ENCODE measurements at places on chromosomes 2 and 18. TPM values are rescaled to one million over a fixed set of nuclear protein-coding genes. Genes with fewer than 3 reads are reported as not detected.

- H3K4me1 ChIP-seq, result no peaks in the 10 kb centered on the region
- H3K27me3 ChIP-seq, result no peaks in the 10 kb centered on the region
- no peaks in the 10 kb centered on the region for H3K36me3 ChIP-seq
Observed at GRCh38 chr2:173773076-173773475, 192.1 kb downstream of the SP3 start.

DNA sequence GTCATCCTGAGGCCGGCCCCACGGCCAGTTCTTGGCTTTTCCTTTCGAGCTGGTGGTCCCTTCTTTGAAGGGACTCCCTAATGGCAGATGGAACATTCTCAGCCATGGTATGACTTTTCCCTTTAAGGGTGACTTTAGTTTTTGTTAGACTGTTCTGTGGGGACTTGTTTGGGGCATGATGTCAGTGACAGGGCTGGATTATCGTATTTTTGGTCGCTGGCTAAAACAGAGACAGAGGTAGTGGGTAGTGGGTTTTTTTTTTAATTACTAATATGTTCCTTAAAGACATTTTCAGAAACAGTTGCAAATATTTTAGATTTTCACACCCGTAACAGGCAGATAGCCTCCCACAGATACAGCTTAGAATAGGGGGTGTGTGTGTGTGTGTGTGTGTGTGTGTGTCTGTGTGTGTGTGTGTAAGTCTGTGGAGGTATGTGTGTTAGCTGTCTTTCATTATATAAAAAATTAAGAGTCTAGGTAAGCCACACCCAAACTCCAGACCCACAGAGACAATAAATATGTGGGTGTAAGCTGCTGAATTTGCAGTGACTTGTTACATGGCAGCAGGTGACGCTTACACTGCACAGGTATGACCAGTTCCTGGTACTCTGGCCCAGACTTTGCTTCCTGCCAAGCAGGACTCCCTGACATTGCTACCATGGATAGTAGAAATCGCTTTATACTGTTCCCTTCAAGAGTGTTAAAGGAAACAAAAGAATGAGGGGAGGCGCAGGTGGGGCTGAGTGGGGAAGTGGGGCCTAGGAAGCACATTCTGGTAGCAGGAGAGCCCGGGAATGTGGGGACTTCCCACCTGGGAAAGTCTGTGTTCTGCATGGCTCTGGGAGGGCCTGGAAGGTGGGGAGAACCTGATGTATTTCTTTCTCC lies 20.9 kb downstream of the NCK2 start:
- peaks cover 87% of the 10 kb centered on the region for H3K4me1 ChIP-seq
- no peaks in the 10 kb centered on the region for H3K27me3 ChIP-seq
- peak overlapping the region; percentile 58 for H3K27ac ChIP-seq
- no peak overlapping the region for H3K4me3 ChIP-seq
- DNase-seq, result no peak

DNA sequence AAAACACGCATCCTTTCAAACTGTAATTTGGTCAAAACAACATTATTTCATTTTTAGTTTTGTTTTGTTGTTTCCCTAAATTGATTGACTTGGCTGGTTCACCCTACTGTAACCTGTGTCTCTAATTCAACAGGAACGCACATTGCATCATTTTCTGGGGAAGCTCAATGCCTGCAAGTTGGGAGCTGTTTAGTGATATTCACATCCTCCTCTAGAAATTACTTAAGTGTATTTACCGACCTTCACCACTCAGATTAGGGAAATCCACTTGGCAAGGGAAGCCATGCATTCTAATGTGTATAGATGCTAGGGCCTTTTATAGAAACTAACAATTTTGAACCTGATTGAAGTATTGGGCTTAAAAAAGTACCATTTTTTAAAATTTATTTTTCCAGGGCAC lies 7.3 kb upstream of the TPO start:
- no peaks in the 10 kb centered on the region for H3K27me3 ChIP-seq
- no peak overlapping the region for H3K4me3 ChIP-seq
- H3K4me1 ChIP-seq, result no peaks in the 10 kb centered on the region
- no peak for DNase-seq

DNA sequence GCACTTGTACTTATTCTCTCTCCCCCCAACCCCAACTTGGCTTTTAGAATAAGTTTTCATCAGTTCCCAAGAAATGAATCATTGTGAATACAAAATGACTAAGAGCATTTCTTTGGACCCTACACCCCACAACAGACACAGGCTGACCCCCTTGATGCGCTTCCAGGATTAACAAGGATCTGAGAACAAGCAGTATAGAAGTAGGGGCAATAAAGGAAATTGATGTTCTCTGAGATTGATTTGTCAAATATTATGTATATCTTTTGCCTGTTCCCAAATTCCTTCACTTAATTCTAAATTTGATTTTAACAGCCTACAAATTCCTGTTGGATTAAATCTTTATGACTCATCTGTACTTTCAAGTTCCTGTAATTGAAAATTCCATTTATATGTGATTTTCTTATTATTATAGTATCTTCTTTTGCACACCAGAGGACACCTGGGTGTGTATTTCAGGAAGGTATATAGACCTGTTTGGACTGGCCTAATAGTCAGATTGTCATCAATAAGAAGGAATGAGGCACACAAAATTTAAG lies 10.2 kb upstream of the PTPN4 start:
- no peak for DNase-seq
- H3K27ac ChIP-seq, result no peak overlapping the region
- no peaks in the 10 kb centered on the region for H3K36me3 ChIP-seq
- H3K27me3 ChIP-seq, result no peaks in the 10 kb centered on the region
- H3K4me3 ChIP-seq, result no peak overlapping the region

DNA sequence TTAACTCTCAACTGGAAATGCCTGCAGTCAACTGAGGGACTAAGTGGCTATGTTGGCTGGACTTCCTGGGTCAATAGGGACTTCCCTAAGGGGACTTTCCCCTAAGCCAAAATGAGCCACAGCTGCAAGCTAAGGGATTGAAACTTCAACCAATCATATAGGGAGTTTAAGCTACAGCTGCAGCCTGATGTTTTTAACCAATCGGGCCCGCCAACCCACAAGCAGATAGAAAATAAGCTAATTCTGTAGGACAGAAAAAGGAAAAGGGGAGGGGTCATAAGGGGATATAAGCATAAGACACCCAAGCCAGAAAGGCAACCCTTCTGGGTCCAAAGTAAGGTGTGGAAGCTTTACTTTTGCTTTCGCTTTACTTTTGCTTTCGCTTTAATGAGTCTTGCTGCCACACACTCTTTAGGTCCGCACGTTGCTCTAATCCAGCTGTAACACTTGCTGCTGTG lies 927.5 kb downstream of the ERBB4 start:
- DNase-seq, result no peak
- H3K27me3 ChIP-seq, result no peaks in the 10 kb centered on the region
- H3K27ac ChIP-seq, result no peak overlapping the region
- no peaks in the 10 kb centered on the region for H3K36me3 ChIP-seq
- H3K4me1 ChIP-seq, result no peaks in the 10 kb centered on the region

DNA sequence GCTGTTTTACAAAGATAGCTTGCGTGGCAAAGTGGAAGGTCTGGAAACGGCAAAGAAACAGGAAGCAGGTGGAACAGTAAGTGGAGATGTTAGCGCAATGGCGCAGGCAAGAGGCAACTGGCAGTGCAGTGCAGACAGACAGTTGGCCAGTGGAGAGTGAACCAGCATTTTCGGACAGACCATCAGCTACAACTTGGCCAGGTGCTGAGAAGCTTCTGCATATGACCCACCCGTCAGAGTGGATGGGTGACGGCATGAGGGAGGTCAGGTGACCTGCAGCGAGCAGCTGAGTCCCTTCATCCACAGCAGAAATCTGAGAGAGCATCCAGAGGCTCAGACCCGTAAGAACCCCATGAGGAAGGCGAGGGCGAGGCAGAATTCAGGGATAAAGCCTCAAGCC lies 33.8 kb downstream of the NPC1 start:
- H3K36me3 ChIP-seq, result peaks cover 11% of the 10 kb centered on the region
- H3K4me1 ChIP-seq, result no peaks in the 10 kb centered on the region
- no peak overlapping the region for H3K27ac ChIP-seq
- DNase-seq, result no peak
- H3K4me3 ChIP-seq, result no peak overlapping the region
- H3K27me3 ChIP-seq, result no peaks in the 10 kb centered on the region

EIF2AK2 gene
- 20.4 TPM for polyA plus RNA-seq

RIF1 gene
- 37.4 TPM for polyA plus RNA-seq

DLGAP1 gene
- not detected for polyA plus RNA-seq

MOGAT1 gene
- not detected for polyA plus RNA-seq

ZNF385B gene
- polyA plus RNA-seq, result not detected

ITGA4 gene
- 121 TPM for polyA plus RNA-seq

MARCO gene
- polyA plus RNA-seq, result not detected

MEP1B gene
- 0.08 TPM for polyA plus RNA-seq
